ENCODE measurements at places on chromosomes 12 and 14.

DNA sequence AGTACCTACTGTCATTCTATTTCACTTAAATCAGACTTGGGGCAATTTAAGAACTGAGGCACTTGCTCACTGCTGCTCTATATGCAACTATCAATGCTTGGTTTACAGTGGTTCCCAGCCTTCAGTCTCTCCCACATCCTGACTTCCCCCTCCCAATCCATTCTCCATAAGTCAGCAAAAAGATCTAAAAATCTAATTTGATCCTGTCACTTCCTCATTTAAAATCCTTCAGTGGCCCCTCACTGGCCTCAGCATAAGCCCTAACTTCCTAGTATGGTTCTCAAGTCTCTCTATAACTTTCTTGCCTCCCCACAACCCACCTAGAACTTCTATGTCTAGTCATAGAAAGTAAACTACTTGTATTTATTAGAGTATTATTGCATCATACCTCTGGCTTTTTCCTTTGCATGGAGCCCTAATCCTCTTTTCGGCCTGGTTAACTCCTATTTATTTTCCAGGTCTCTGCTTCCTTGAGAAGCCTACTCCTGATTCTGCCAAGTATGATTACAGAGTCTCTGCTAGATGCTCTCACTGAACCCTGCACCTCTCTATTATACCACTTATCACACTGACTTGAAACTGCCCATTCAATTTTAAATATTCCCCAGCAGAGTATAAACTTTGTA lies 130.6 kb downstream of the RALGAPA1 start:
- DNase-seq, result no peak

DNA sequence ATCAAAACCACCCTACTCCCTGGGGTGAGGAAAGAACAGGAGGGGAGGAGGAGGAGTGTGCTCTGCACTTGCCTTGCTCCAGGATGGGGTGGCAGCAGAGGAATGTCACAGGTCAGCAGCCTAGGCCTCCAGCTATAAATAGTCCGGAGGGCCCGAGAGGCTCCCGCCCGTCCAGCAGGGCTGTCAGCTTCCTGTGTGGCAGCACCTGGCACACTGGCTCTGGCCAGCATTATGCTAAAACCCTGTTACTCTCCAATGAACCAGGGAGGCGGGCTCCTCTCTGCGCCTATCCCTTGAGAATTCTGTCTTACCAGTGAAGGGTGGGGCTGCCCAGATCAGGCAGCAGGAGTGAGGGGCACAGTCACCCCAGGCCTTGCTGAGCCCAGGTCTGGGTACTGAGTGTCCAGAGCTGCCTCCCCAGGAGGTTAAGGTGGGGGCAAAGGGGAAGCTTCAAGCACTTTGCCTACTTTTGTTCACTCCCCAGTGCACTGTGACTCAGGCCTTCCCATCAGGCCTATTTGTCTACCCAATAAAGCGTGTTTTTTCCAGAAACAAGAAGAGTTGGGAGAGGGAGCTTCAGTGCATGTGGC lies 1.2 kb upstream of the COX14 start:
- DNase-seq, result no peak

- no peak for DNase-seq
Measured at GRCh38 chr12:115172521-115172920, 488.5 kb upstream of the TBX3 start.

DNA sequence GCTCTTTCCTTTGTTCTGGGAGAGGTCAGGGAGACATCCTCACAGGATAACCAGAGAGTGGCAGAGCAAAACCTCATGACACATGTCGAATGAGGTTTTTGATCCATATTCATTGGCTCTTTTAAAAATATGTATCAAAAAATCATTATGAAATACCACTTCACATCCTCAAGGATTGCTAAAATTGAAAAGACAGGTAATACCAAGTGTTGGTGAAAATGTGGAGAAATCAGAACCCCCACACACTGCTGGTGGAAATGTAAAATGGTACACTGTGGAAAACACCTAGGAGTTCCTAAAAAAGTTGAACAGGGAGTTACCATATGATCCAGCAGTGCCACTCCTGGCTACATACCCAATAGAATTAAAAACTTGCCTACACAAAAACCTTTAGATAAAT lies 107.8 kb upstream of the ARID2 start:
- no peak for DNase-seq

- DNase-seq, result no peak
Measured at GRCh38 chr12:5901416-5901815, 43.6 kb downstream of the ANO2 start.

- no peak for DNase-seq
Measured at GRCh38 chr12:42583016-42583415, 6.5 kb downstream of the PRICKLE1 start.

DNA sequence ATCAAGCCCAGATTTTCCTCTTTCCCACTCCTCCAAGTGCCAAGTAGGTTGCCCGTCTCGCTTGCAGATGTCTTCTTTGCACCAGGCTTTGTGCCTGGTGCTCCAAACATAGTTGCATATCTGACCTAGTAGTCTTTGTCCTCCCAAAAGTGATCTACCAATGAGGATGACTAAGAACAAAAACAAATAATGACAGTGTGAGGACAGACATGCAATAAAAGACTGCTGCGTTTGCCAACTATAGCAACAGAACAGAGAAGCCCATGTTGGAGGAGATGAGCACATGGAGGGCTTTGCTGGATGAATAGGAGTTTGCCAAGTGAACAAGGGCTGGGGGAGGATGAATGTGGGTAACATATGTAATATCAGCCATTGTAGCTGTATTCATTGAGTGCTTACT lies 15.6 kb downstream of the DTX1 start:
- no peak for DNase-seq

GRCh38 chr12:31236998-31237637 lies 88.8 kb downstream of the SINHCAF start:
- peak; percentile 20 for DNase-seq

GRCh38 chr12:57837864-57838562 lies 8.5 kb downstream of the CTDSP2 start:
- no peak for DNase-seq

DNA sequence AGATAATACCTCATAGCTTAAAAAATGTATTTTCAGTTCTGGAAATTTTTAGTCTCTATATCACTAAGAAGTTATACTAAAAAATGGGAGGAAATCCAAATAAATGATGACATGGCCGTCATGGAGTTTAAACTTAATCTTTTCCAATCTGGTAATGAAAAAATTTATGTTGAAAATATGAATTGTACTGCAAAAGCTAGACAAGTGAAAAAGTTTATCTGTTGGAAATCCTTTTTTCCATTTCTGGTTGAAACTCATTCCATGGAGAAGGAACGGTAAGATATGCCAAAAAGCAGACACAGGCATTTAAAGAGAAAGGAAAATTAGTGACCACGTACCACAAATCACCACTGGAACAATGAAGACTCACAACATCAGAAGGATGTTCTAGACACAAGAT lies 314.2 kb upstream of the PRICKLE1 start:
- DNase-seq, result no peak

DNA sequence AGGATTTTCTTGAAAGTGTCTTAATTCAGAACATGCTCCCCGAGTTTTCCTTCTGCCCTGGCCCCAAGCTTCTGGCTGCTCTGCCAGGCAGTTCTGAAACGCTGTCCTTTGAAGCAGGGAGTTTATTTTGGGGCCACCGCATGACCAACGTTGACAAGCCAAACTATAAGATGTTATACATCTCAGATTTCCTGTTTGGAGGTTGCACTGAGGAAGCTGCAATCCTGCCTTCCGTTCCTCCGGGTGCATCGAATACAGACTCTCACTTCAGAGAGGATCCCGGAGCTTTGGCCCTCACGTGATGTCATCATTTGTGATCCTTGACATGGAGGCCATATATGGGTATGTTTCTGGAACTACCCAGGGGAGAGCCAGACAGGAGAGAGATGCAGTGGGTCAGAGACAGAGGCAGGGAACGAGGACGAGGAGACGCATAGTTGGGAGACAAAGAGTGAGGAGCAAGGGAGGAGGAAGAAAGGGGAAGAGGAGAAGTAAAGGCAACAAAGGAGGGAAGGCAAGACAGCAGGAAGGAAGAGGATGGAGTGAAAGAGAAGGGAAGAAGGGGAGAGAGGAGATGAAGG lies at the start of gene ASB2:
Gene ASB2, minus strand, starts transcription at position 94 of the 581 bp plus-strand sequence. CDS start 12,031 bp downstream, outside the sequence.
- DNase-seq, result no peak

DNA sequence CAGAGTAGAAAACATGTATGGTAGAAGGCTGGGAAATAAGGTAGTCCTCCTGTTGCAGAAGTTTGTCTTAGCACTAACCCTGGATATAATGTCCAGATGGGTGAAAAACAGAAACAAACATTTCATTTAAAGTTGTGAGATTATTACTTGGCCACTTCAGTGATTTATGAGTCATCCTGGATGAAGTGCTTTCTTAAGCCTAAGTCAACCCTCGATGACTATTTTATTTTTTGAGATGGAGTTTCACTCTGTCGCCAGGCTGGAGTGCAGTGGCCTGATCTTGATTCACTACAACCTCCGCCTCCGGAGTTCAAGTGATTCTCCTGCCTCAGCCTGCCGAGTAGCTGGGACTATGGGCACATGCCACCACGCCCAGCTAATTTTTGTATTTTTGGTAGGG lies 10.2 kb downstream of the DLST start:
- DNase-seq, result no peak

DNA sequence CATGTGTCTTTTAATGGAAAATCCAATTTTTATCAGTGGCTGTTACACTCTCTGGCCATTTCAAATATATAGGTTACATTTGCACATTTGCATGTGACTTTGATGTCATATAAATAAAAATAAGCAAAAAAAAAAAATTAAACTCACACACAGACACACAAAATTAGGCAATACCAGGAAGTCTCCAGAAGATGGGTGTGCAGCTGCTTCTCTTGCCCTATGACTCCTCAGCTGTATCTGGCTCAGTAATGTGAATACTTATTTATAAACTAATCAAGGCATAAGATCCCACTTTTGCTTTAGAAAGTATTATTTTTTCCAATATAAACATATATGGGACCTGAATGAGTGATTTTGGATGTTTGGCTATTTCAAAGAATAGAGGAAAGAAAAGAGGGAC lies 461.1 kb downstream of the LRIG3 start:
- no peak for DNase-seq
